ENCODE measurements at places on chromosomes 6 and 20.

DNA sequence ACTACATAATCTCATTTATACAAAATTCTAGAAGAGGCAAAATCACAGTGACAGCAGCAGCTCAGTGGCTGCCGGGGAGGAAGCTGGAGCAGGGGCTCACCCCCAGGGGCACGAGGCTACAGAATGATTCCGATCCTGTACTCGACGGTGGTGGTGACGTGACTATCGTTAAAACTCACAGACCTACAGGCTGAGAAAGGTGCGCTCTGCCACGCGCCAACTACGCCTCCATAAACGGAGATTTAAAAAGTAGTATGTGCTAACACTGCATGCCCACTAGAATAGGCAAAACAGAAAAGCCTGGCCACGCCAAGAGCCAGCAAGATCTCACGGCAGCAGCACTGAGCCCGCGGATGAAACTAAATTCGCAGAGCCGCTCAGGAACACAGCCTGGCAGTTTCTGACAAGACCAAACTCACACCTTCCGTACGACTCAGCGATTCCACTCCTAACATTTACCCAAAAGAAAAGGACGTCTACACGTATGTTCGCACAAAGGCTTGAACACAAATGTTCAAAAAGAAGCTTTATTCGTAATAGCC, 25.2 kb downstream of the TAF4 start:
- DNase-seq: no peak

GRCh38 chr6:157651731-157652490, 171.1 kb upstream of the SNX9 start:
- DNase-seq: no peak

GRCh38 chr6:134134654-134135053, 82.2 kb upstream of the SLC2A12 start:
- DNase-seq: no peak

- no peak for DNase-seq
Observed at GRCh38 chr20:57210054-57210910, 56.2 kb downstream of the BMP7 start.

DNA sequence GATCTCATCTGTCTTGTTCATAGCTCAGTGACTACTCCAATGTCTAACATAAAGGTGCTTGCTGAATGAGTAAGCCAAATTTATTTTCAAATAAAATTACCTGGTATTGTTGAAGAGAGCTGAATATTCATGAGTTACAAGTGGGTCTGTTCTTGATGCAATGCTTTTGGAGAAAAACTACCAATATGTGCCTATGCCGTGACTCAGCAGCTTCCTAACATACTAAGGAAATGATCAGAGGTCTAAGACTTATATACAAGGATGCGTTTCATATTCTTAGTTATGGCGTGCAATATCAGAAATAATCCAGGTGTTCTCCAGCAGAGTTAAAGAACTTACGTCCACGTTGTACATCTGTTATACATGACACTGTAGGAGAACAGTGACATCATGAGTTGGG, 5.1 kb downstream of the FAM120B start:
- no peak for DNase-seq

- DNase-seq: no peak
Observed at GRCh38 chr6:20565342-20565741, 31.1 kb downstream of the CDKAL1 start.

- peak; percentile 82 for DNase-seq
Observed at GRCh38 chr6:159044899-159045727, at the start of gene TAGAP. Gene TAGAP (minus strand): TSS chr6:159044991. CDS start chr6:159044146, 845 bp downstream.

- no peak for DNase-seq
Observed at GRCh38 chr6:100461917-100462705, 2.6 kb downstream of the SIM1 start.

DNA sequence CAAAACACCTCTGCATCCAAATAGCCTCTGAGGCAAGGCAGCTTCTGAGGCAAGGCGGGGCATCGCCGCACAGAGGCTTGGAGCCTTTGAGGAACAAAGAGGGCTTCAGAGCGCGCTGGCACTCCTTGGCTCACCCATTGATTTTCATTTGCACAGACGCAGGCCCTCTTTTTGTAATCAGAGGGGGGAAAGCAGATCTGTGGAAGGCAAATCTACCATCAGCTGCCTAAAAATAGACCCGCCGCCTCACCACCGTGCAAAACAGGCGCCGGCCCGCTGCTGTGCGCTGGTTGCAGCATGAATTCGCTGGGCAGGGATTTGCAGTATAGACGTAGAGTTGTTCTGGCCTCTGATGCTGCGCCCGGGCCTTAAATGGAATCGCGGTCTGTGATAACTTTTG, 69.9 kb upstream of the STMND1 start:
- no peak for DNase-seq

- peak; percentile 60 for DNase-seq
Observed at GRCh38 chr20:50169329-50169823, 15.9 kb upstream of the PEDS1 start.

- DNase-seq: no peak
Observed at GRCh38 chr6:43979525-43979924, 147.7 kb downstream of the MRPL14 start.

DNA sequence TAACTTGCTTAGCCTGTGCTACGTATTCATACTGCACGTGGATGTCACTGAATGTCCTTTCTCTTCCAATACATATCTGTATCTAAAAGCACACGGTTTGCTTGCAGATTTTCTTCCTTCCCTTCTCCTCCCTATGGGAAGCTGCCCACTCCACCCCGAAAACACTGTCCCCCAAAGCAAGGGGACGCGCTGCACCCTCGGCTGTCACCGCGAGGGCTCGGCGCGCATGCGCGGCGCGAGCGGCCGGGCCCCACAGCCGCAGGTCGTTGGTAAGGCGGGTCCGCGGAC, 659 bp downstream of the TMX4 start:
- peak; percentile 32 for DNase-seq

- no peak for DNase-seq
Observed at GRCh38 chr6:26057899-26058298, 29.3 kb upstream of the HFE start.

DNA sequence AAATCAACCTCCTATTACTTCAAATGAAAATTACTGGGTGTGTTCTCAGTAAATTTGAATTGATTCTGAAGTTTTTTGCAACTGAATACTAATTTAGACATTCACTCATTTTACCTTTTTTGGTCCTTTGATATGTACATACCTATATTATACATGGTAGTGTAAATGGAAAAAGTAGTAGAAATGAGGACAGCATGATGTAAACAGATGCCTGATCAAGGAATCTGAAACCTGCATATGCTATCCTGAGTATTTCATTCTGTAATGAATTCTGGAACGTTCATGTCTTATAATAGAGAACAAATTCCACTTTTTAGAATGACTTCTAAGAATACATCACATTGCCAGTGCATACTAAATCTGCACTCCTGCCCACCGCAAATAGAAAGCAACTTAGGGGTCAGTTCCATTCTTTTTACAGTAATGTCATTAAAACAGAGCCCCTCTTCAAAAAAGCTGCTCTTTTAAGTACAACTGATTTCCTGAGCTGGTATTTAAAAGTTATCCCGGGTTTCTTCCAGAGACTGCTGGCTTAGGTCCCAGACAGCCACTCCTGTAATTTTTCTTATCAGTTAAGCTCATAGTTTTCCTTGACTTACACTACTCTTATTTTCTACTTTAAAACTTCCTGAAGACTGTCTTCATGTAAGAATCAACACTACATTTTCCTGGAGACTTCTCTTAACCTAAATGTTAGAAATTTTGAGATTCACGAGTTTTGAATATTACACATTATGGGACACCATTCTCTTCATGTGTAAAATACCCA, 48.4 kb downstream of the MAP3K7 start:
- DNase-seq: no peak

DNA sequence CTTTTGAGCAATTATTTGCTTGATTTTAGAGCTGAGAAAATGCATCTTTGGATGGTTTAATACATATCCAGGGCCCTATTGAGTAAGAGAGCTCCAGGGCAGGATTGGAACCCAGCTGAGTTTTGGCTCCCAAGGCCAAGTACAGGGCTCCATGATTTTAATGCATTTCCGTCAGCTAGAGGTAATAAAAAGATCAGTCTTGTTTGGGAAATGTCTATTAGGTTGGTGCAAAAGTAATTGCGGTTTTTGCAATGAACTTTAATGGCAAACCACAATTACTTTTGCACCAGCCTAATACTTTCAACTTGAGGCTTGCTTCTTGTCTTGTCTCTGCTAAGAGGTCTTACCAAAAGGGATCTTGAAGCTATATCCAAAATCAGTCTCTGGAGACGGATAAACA, 29.4 kb upstream of the CDH4 start:
- DNase-seq: no peak

DNA sequence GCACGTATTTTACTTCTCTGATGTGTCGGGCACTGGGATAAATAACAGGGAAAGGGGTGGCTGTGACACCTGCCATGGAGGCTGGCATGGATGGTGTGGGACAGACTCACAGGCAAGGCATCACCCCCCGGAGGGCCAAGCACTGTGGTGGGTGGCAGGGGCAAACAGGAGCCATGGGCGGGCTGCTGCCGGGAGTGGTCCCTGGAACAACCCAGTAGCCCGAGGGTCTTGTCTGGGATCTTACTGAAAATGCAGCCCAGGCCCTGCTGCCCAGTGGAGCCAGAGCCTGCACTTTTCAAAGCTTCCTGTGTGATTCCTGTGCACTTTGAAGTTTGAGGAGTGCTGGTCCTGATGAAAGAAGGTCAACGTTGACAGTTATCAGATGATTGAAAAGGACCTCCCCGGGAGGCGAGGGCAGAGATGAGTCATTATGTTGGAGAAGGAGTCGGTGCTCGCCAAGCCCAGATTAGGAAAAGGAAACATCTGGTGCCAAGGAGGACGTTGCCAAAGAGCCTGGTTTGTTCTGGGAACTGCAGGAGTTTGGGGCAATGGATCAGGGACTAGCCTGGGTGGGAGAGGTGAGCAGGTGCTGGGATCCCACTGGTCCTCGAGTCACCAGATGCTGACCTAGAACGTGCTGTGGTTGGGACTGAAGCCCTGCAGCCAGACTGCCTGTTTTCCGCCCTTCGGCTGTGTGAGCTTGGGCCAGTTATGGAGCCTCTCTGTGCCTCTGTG, 130.0 kb upstream of the GGTLC1 start:
- no peak for DNase-seq

DNA sequence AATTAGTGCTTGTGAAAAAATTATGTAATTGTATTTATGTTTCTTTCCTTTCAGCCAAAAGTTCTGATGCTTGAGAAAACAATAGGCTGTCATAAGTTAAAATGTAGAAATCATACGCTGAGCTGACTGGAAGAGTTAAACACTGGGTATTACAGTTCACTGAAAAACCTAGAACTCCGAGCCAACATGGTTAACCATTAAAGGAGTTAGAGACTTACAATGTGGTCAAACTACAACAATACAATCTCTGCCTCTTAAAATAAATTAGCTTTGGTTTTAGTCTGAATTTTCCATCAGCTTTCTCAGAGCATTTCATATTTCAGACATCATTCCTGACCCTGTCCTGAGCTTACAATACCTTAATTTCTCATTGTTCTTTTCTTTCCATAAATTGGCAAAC, 91.0 kb downstream of the COL12A1 start:
- no peak for DNase-seq

DNA sequence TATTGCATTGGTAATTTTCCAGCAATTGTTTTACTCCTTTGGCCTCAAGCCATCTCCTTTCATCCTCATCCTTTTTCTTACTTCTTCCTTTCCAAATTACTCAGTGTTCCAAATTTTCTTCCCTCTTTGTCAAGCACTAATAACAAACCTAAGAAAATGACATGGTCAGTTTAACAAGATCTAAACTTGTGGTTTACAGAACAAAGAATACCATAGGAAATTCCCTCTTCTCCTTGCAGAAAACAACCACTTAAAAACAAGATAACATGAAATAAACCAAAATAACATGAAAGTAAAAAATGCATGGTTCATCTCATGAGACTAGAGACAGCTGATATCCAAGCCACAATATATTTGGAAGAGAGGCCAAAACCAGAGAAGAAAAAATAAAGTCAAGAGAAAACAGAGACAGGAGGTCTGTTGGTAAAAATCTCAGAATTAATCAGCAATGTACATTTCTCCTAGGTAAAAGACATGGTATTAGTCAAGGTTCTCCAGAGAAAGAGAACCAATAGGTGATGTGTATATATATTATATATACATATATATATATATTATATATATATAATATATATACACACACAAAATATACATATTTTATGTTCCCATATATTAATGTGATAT, 51.0 kb upstream of the SENP6 start:
- DNase-seq: no peak

GRCh38 chr20:32804817-32805216, 14.9 kb upstream of the MAPRE1 start:
- no peak for DNase-seq

DNA sequence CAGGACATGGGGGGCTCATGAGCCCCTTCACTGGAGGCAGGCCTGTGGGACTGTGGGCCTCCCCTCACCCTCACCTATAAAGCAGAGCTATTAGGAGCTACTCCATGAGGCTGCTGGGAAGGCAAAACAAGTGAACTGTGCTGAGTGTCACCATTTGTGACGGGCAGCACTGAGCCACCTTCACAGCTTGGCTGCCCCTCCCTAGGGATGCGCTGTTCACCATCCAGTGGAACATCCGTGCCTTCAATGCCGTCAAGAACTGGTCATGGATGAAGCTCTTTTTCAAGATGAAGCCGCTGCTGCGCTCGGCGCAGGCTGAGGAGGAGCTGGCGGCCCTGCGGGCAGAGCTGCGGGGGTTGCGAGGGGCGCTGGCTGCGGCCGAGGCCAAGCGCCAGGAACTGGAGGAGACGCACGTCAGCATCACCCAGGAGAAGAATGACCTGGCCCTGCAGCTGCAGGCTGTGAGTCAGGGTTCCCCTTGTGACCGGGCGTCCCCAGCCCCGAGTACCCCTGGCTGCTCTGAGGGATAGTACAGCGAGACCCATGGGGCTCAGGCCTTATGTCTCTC, 38.4 kb downstream of the MYH7B start:
- no peak for DNase-seq

DNA sequence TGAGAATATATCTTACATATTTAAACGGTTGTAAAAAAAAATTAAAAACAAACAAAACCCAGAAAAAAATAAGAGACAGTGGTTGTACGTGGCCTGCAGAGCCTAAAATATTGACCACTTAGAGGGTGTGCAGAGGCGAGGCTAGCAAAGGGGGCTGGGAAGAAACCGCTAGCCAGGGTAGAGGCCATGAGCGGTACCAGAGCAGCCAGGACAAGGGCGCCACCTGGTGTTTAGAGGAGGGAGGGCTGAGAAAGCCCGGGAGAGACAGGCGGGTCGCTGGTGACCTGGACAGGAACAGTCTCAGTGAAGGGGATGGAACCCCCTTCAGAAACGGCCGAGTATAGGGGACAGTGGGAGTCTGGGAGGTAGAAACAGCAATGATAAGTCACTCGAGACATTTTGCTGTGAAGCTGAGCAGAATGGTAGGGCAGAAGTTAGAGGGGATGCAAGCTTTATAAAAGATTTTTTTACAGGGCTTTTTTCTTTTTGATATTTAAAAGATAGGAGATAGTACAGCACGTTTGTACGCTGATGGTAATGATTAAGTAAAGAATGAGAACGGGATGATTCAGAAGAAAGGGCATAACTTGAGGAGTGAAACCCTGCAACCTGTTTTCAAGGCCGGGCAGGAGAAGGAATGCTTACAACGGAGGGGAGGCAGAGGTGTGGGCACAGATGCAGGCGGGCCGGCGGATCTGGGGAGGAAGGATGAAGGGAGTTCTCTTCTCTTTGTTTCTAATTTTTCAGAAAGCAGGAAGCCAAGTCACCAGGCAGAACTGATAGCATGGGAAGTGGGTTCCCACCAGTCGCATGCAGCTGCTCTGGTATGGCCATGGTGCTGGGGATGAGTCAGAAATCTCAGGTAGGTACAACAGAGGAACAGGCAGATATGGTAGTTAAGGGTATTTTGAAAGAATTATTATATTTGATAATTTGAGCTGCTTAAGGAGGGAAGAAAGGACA, 76.2 kb downstream of the FAM229B start:
- DNase-seq: peak; percentile 64

- DNase-seq: no peak
Observed at GRCh38 chr20:43984587-43984986, 69.9 kb downstream of the TOX2 start.

- no peak for DNase-seq
Observed at GRCh38 chr6:11066505-11067347, 22.6 kb upstream of the ELOVL2 start.
